Kidney glomerular epithelial cell (primary cell): ENCODE measurements at places on chromosomes 4 and X.

GRCh38 chr4:83138946-83139345 lies 24.4 kb upstream of the PLAC8 start:
- no peak for DNase-seq

DNA sequence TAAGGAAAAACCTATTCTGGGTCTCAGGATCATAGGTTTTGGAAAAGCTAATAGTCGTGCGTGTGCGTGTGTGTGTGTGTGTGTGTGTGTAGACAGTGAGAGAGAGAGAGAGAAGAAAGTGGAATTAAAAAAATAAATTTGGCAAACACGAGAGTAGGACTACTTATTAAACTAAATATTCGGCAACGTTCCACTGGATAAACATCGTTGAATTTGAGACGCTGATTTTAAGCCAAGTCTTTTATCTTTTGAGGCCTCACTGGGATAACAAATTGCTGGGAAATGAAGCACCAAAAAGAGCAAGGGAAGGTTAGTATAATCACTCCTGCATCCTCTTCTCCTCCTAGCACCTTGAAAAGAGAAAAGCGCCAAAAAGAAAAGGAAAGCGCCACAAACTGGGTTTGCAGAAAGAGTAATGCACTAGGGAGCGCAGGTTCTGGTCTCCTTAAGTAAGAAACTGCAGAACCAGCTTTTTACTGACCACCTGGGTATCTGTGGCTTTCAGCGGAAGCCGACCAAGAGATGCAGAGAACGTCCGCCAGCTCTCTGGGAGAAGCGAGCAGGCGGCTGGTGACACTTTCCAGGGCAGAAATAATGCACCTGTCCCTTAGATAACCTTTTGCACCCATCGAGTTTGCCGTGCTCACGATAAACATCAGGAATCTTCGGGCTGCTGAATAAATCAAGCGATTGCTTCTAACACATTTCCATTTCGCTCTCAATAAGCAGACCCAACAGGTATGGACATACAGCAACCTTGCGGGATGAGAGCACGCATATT lies 3.4 kb downstream of the ATOH1 start:
- DNase-seq = no peak

- DNase-seq = no peak
Observed at GRCh38 chrX:39854772-39855747, 242.7 kb downstream of the BCOR start.

DNA sequence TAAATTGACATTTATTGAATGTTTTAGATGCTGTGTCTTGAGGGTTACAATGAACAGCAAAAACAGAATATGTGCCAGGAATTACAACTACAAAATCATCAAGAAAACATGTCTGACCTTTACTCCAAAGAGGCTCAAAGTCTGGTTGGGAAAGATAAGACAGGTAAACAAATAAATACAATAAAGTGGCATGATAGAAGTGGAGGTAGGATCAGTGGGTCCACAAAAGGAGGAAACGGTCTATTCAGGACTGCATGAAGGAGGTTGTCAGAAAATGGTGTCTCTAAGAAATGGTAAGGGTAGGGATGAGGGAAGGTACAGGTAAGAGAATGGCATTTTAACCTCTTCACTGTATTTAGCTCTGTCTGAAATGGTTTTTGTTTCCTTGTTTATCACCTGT lies 3.8 kb downstream of the ARHGEF38 start:
- DNase-seq = no peak

GRCh38 chr4:129453524-129454200 lies 357.7 kb downstream of the C4orf33 start:
- no peak for DNase-seq

DNA sequence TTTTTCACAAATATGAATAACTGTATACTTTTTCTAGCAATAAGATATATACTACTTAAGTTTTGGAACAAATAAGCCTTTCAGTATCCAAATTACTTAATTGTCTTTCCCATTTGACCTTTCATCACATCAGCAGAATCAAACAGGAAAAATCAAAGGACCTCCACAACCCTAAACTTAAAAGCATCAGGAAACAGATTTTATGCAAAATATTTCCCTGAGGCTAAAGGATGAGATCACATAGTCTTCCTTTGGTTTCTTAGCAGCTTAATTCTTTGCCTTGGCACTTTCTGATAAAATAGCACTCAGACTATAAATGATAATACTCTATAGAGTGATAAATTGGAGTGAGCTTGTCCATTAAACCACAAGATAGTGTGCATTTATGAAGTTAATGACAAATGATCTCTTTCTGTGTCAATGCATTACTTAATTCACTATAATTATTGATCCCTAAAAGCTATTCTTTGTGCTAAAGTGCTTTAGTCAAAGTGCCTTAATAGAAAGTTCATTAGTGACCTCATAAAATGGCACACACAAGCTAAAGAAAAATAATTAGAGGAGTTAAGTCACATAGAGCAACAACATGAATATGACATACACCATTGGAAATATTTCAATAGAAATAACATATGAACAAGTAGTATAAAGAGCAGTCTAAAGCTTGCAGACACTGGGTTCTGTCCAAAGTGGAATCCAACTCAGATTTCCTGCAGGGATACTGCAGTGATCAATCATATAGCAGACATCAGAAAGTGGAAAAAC lies 15.7 kb upstream of the NDST3 start:
- DNase-seq = no peak

- no peak for DNase-seq
Observed at GRCh38 chr4:142683997-142684396, 162.1 kb downstream of the INPP4B start.

DNA sequence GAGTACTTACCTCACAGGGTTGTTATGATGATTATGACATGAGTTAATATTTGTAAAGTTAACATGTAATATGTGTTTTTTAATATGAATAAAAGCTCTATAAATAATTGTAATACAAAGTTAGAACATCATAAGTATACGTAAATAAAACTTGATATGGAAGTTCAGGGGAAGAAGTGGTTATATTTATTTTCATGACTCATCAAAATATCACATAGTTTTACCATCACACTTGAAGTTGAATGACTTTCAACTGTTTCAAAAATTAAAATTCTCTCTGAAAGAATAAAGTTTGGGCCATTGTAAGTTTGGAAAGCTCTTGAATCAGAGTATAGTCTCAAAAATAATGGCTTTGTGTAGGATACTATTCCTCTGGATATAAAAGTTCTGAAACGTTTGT lies 8.3 kb downstream of the SH2D1A start:
- DNase-seq = no peak

- no peak for DNase-seq
Observed at GRCh38 chr4:146143888-146144287, 31.6 kb upstream of the LSM6 start.

DNA sequence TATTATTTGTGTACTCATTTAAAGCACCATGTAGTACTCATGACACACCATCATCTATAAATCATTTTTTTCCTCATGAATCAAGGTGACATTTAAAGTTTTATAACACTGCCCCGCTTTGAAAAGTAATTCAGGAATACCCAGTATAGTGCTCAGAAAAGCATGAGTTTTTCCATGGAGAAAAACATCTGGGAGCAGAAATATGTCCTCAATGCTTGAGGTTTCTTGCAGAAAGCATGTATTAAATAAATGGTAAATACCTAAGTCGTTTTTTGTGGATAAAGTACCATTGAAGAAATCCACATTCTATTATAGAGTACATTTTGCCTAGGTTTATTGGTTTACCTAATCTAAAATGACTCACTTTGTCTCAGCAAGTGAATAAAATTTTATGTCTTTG lies 66.2 kb downstream of the UBA6 start:
- no peak for DNase-seq

DNA sequence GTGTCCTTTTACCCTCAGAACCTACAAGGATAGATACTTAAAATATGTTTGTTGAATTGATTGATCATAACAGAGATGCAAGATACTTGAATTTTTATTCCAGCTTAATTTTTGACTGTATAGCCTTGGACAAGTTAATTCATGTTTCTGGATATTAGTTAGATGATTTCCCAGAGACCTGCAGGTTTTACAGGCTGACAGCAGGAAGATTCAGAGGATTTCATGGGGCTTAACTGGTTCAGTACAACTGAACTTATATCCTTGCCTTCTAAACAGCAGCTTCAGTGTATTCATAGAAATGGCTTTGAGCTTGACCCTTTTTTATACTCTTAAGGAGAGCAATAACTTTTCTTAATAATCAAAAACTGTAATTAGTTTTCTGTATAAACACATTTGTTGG lies 62.2 kb upstream of the IL13RA1 start:
- no peak for DNase-seq

DNA sequence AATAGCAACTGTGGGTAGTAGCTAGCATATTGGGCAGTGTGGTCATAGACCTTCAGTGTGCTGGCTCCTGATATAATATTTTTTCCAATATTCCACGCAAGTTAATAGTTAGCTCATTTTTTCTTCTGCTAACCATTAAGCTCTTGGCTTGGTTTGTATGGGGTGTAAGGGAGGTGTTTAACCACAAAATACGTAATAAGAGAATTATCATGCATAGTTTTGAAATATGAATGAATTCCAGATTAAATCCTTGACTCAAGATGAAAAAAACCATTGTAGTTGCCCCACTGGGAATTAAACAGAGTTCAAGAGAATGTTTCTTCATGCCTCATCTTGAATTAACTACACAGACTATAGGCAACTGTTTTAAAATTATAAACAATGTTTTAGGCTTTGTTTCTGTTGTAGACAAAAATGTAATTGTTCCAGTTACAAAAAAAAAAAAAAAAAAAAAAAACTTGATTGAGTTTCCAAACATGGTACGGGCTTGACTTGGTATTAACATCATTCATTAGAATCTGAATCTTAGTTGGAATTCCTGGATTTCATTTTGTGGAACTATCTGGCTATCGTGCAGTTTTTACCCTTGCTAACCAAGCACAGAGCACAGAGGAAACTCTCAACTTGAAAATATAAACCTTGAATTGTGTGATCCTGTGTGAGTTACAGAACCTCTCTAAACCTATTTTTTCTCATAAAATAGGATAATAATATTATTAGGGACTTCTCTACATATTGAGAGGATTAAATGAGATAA lies 28.4 kb downstream of the CXCL1 start:
- DNase-seq = no peak

DNA sequence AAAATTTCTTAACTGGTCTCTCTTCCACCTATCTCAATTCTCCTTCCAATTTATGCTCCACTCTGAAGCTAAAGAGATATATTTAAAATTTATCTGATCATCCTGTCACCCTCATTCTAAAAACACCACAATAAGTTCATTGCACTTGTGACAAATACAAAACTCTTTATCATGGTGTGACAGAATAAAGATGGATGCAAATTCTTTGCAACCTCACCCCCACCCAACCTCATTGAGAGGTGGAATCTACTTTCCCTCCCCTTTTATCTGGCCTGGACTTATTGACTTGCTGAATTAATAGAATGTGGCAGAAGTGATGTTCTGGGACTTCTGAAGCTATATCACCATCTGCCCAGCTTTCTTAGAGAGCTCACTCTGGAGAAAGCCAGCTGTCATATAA lies 46.5 kb downstream of the IDS start:
- no peak for DNase-seq

- no peak for DNase-seq
Observed at GRCh38 chr4:18803781-18804180, 782.2 kb upstream of the LCORL start.

DNA sequence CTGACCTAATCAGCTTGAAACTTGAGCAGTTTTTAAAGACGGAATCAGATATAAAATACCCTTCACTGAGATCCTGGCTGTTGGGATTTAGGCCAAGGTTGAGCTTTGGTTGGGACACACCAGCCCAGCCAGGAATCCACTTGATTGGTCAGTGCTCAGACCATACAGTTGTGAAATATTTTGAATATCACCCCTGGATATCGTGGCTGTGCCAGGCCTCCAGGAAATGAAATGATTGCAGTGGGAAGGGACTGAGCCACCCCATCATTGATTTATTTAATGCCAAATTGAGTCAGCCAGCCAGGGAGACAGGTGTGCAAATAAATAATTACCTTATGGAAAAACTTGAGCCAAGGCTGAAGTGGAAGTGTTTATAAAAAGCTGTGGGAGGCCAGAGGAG lies 128.4 kb upstream of the SCML1 start:
- DNase-seq = no peak

DNA sequence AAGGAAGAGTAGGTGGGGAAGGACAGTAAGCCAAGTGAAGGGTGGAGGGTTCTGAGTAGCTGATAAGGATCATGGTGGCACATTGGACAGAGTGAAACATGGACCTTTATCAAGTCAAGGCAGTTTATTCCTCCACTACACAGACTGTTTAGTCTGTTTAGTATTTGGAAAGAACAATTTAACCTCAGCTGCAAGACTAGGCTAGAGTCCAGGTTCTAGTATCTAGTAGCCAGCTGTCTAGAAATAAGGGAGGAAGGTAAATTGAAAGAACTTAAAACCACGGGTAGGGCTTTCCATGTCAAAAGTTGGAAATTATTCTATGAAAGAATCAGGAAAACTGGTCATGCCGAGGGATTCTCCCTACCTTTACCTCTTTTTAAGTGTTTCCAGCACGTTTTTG lies 140.1 kb upstream of the MED14 start:
- no peak for DNase-seq

DNA sequence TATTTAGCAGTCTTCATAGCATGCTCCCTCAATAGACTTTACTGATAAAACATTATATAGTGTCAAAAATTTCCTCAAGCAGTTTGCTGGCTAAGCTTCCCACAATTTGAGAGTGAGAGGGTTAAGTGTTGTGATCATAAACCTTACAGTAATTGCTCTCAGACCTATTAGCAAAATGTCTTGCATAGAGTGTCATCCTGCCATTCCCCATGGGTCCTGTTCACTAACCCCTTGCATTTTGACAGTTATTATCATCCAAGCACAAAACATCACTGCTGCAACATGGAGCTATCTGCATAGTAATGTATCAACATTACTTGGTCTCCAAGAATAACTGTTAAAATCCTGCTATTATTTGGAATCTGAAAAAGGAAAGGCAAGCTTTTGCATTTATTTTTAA lies 196.1 kb upstream of the GK2 start:
- DNase-seq = no peak

DNA sequence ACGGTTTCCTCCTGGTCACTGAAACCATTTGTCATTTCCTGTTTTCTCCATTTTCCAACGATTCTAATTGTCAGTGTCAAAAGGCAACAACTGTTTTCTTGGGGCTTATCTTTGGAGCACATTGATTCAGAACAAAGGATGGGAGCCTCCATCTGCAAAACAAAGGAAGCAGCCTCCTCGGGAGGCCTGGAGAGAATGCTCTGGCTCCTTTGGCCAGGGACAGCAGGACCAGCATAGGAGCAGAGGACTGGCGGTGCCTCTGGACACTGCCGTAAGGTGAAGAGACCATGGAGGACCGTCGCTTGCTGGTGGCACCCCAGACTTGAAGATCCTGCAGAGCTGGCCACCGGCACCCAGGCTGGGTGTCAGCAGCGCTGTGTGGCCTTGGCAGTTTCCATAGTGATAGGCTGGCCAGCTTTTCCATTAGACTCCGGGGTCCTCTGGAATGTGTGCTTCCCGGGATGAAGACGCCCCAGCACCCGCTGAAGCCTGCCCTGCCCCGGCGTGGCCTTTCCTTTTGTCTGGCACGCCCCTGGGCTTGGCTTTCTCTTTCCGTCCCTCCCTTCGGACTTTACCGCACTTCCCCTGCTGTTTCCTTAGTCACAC lies 61.1 kb upstream of the MTM1 start:
- DNase-seq = no peak
